Karpas-422 (cell line): ENCODE measurements at places on chromosomes 2 and 18. TPM values are rescaled to one million over a fixed set of nuclear protein-coding genes. Genes with fewer than 3 reads are reported as not detected.

The GPR45 gene
- total RNA-seq, result not detected in 2 replicates

The ACMSD gene
- total RNA-seq, result not detected in 2 replicates

The CXCR1 gene
- not detected in 2 replicates for total RNA-seq

The REG3A gene
- not detected in 2 replicates for total RNA-seq

The TUBA3E gene
- not detected in 2 replicates for total RNA-seq

The TDRD15 gene
- not detected in 2 replicates for total RNA-seq

The IL37 gene
- total RNA-seq, result not detected in 2 replicates

The PSMA8 gene
- not detected in 2 replicates for total RNA-seq

The KDM3A gene
- total RNA-seq, result 114 and 154 TPM in 2 replicates

The FN1 gene
- 0.32 and 0.67 TPM in 2 replicates for total RNA-seq

The FBLN7 gene
- 0.07 TPM in 2 replicates for total RNA-seq

The SLC19A3 gene
- not detected in 2 replicates for total RNA-seq

The ZNF638 gene
- 232 and 317 TPM in 2 replicates for total RNA-seq

The CCDC141 gene
- 0.30 TPM in 1 of 2 replicates, not detected in the other for total RNA-seq

The AOX1 gene
- total RNA-seq, result 0.37 TPM in 1 of 2 replicates, not detected in the other

The TEX44 gene
- not detected in 2 replicates for total RNA-seq

The SERPINB3 gene
- not detected in 2 replicates for total RNA-seq

The PHOSPHO2 gene
- 4.6 and 13.0 TPM in 2 replicates for total RNA-seq

The ASPRV1 gene
- total RNA-seq, result 0.71 and 1.3 TPM in 2 replicates

The COL4A4 gene
- total RNA-seq, result 0.41 and 0.72 TPM in 2 replicates

The CNGA3 gene
- total RNA-seq, result 0.07 TPM in 1 of 2 replicates, not detected in the other

The SERPINB4 gene
- total RNA-seq, result not detected in 2 replicates

The RPRM gene
- total RNA-seq, result not detected in 2 replicates

The CD302 gene
- total RNA-seq, result not detected in 2 replicates

The GATA6 gene
- total RNA-seq, result not detected in 2 replicates

The SLC23A3 gene
- 2.7 and 3.5 TPM in 2 replicates for total RNA-seq

The KCNIP3 gene
- 0.18 TPM in 1 of 2 replicates, not detected in the other for total RNA-seq

The IL18R1 gene
- 0.36 TPM in 1 of 2 replicates, not detected in the other for total RNA-seq

The SCN3A gene
- total RNA-seq, result not detected in 2 replicates

The LYG1 gene
- 2.4 and 2.7 TPM in 2 replicates for total RNA-seq

The SLC5A6 gene
- 23.7 and 38.4 TPM in 2 replicates for total RNA-seq

The AGXT gene
- total RNA-seq, result not detected in 2 replicates

The FOXI3 gene
- not detected in 2 replicates for total RNA-seq

The LHCGR gene
- not detected in 2 replicates for total RNA-seq

The DSG2 gene
- total RNA-seq, result not detected in 2 replicates

The PROKR1 gene
- total RNA-seq, result not detected in 2 replicates

The PLB1 gene
- total RNA-seq, result 0.11 TPM in 1 of 2 replicates, not detected in the other

The ITGA4 gene
- total RNA-seq, result 176 and 244 TPM in 2 replicates

The OXER1 gene
- not detected in 2 replicates for total RNA-seq

The THUMPD2 gene
- total RNA-seq, result 16.5 and 19.7 TPM in 2 replicates

The BCL11A gene
- total RNA-seq, result 159 and 190 TPM in 2 replicates
